NCI-H1694 (cell line): ENCODE measurements at places on chromosomes 3 and 15.

- no peak for DNase-seq
Observed at GRCh38 chr15:101242160-101242998, 9.5 kb downstream of the CHSY1 start.

DNA sequence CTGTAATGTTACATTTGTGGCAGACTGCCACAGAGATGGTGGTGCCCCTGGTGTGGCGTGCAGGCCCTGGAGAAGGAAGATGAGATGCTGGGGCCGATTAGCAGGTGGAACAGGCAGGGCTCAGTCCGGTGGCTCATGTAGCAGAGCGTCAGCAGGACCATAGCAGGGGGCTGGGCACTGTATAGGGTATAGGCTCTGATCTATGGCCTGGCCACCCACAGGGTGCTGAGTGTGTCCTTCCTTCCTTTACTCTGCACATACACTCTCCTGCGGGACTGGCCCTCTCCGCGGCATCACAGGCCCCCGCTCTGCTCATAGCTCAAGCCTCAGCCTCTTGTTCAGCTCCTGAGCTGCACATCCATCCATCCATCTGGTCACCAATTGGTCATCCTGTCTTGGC, 143.6 kb downstream of the OPA1 start:
- no peak for DNase-seq

DNA sequence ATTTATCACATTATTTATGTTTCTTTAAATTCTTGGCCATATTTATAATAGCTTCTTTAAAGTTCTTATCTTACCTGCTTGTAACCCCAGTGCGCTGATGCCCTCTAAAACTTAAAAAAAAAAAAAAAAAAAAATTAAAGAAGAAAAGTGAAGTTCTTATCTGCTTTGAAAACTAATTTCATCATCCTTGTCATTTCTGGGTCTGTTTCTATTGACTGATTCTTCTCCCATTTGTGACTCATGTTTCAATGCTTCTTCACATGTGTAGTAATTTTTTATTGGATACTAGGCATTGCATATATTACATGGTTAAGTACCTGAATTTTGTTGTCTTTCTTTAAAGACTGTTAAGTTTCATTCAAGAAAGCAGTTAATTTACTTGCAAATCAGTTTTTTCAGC, 3.4 kb upstream of the SEC22A start:
- no peak for DNase-seq

GRCh38 chr3:108152274-108152673, 61.4 kb upstream of the CD47 start:
- DNase-seq, result no peak

GRCh38 chr3:110881069-110881468, 190.5 kb upstream of the NECTIN3 start:
- DNase-seq, result peak; percentile 82

DNA sequence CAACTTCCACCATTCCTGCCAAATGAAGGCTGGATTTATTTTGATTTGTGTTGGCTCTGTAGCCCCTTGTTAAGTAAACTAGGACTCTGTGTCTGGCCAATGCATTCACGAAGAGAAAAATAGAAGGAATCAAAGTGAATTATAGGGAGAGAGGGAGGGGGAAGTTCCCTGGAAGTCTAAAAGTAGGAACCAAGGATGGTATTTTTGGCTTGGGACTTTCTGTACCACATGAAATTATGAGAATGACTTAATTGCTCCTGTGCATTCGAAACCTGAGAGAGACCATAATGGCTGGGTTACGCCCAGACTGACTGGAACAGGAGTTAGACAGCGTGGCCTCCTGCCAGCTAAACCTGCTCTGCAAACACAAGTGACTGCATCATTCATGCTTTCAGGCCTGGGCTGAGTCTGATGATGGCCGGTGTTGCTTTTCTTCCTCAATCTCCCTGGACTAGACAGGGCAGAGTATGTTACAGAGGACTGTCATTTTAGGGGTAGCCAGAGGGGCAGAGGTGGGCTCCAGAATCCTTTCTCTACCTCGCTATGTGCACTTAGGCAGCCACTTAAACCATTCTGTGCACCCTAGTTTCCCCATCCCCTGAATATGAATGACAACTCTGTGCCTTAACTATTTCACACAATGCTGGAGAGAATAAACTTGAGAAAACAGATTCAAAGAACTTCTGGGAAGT, 58.9 kb downstream of the MYO1E start:
- no peak for DNase-seq

DNA sequence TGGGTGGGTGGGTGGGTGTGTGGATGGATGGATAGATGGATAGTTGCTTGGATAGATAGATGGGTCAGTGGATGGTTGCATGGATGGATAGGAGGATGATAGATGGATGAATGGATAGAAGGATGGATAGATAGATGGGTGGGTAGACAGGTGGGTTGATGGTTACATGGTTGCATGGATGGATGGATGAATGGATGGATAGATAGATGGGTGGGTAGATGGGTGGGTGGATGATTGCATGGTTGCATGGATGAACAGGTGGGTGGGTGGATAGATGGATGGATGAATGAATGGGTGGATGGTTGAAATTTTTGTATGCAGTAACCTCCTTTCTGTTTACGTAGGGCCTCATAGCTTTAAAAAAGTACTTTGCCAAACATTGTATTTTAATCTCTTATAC, 79.5 kb downstream of the LRRK1 start:
- DNase-seq, result no peak

- DNase-seq, result peak; percentile 35
Observed at GRCh38 chr3:129690406-129690805, 83.9 kb upstream of the PLXND1 start.

DNA sequence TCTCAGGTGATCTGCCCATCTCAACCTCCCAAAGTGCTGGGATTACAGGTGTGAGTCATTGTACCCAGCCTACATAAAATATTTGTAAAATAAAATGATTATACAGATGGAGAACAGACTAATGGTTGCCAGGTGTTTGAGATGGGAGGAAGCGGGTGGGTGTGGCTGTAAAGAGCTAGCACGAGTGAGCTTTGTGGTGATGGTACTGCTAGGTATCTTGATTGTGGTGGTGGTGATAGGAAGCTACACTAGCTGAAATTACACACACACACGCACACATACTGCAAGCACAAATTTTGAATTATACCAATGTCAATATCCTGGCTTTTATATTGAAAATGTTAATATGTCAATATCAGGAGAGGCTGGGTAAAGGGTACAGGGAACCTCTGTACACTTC, 5.4 kb downstream of the PGPEP1L start:
- DNase-seq, result no peak

GRCh38 chr3:123054109-123054778, 12.6 kb upstream of the PDIA5 start:
- DNase-seq, result no peak

- DNase-seq, result no peak
Observed at GRCh38 chr3:127815641-127816605, 6.4 kb downstream of the MGLL start.

- DNase-seq, result no peak
Observed at GRCh38 chr3:43031485-43031884, 52.4 kb downstream of the GASK1A start.

- no peak for DNase-seq
Observed at GRCh38 chr3:45596290-45596791, 1.8 kb downstream of the LIMD1 start.

DNA sequence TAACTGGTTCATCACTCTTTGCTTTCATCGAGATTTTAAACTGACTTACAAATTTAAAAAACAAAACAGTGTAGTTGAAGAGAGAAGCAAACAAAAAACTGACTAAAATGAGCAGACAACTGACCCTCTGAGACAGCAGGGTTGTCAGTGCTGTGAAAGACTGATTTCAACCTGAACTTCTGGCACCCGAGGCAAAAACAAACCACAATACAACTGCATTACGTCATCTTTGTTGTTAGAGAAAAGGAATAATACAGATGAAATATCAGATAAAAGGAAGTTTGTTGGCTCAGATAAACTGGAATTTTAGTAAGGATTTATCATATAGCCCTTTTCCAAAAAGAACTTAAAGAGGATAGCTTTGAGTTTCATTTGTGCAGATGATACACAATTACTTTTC, 51.1 kb downstream of the PARP15 start:
- no peak for DNase-seq

GRCh38 chr15:52121896-52122295, 9.3 kb upstream of the BCL2L10 start:
- no peak for DNase-seq

DNA sequence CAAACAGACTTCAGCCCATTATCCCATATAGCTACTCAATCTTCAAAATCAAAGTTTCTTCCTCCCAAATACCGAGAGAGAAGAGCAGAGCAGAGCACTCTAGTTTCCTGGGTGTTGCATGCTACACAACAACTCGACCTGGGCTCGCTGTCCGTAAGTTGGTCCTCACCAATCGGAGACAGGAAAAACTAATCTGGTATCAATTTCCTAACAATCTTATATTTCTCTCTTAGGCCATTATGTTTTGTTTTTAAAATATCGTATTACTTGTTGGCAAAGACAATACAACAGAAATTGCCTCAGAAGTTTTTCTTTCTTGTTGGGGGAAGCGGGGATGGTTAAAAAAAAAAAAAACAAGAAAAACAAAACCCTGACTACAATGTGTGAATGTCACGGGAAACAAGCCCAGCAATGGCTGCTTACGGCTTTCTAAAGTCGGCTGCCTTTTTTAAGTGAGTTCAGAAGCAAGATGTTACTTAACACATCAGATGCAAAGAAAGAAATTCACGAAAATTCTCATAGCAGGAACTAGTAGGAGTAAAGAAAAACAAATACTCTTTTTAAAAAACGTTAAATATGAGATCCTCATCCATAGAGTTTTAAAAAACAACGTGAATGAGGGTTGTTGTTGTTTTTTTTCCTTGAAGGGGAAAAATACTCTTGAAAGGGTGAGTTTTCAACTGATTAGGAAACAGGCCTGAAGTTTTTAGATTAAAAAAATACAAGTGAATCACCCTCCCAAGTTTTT, 1.9 kb downstream of the VGLL4 start:
- no peak for DNase-seq

- peak; percentile 16 for DNase-seq
Observed at GRCh38 chr3:197753263-197753662, 3.6 kb downstream of the FYTTD1 start.

DNA sequence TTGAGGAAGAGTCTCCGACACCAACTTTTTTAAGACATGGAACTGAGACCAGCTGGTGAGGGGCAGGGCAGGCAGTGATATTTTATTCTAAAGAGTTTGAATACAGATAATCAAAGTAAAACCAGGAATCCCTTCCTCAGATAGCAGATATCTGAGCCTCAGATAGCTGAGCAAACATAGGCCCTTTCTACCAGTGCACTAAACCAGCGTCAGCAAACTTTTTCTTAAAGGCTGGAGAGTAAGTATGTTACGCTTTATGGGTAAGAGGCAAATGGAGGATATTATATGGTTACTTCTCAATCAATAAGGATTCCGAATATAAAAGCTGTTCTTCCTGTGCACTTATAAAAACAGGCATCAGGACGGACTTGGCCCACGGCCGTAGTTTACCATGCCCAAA, 73.9 kb downstream of the WNT5A start:
- no peak for DNase-seq

GRCh38 chr15:98771541-98771940, 123.2 kb downstream of the IGF1R start:
- DNase-seq, result no peak

DNA sequence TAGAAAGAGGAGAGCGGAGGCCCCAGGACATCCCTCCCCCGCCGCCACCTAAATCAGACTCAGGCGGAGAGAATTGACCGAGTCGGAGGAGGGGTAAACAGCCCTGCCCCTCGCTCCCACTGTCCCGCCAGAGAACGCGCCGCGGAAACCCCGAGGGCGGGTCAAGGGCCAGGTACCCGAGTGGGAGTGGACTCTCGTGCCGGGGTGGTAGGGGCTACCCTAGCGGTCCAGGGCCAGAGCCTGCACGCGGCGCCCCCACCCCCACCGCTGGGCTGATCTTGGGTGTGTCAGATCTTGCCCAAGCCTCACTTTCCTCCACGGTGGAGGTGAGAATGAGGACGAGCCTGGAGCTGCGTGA, 19.0 kb downstream of the SPATA12 start:
- no peak for DNase-seq

DNA sequence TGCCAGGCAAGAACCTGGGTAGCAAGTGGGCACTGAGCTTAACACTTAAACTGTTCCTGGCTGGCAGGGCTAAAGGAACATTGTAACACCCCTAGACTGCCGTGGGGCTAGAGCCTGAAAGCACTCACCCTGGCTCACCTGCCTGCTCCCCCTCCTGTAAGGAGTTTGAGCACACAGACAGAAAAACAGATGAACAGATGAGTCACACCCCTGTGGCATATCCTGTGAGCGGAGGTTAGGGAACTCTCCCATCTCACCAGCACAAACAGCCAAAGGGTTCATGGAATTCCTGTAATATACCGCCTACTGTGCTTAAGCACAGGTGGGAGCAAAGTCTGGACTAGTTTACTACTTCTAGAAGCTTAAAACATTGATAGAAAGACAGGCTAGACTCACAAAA, 300.1 kb downstream of the ROBO1 start:
- DNase-seq, result no peak

- DNase-seq, result peak; percentile 19
Observed at GRCh38 chr3:192130534-192131132, 596.7 kb downstream of the FGF12 start.

DNA sequence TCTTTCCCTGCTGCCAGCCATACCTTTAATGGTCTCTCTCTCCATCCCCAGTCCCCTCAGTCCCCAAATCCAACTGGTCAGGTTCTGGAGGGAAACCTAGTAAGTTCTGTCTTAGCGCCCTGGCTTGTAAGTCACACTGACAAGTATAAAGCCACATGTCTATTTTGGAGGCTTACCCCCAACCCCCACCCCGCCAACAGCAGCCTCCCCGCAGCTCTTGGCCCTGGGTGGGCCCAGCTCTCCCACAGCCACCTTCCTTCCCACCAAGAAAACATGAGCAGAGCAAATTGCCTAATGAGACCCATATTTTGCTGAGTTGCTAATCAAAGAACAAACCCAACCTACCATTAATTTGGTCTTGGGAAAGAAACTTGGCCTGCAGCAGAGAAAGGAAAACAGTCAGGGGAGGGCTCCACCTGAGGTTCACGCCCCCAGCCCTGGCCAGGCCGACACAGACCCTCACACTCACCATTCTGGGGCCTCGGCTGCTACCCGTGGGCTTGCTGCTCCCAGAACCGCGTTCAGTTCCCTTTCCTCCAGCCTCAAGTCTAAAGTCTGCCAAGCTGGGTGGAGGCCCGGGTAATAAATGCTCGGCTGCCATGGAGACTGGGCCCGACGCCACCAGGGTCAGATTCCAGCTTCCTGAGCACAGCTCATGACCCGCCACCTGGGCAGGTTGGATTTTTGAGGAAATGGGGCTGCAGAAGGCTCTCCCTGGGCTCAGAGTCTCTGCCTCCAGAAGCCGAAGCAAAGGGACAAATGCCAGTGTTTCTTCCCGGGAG, at the start of gene CALML4:
Gene CALML4, minus strand, starts transcription at position 557 of the 782 bp plus-strand sequence. Its CDS starts 85 bp downstream, at position 472.
- no peak for DNase-seq

- DNase-seq, result no peak
Observed at GRCh38 chr15:77702211-77702957, 69.7 kb upstream of the LINGO1 start.
